ENCODE measurements at places on chromosomes 11 and 22. TPM values are rescaled to one million over a fixed set of nuclear protein-coding genes. Genes with fewer than 3 reads are reported as not detected.
A peak's percentile ranks its signal among the peaks of the same experiment; 100 is the strongest.

Gene TPH1
- 0.19 TPM for total RNA-seq

- no peak for ATAC-seq
Measured at GRCh38 chr22:47205081-47205491, 442.6 kb downstream of the TBC1D22A start.

DNA sequence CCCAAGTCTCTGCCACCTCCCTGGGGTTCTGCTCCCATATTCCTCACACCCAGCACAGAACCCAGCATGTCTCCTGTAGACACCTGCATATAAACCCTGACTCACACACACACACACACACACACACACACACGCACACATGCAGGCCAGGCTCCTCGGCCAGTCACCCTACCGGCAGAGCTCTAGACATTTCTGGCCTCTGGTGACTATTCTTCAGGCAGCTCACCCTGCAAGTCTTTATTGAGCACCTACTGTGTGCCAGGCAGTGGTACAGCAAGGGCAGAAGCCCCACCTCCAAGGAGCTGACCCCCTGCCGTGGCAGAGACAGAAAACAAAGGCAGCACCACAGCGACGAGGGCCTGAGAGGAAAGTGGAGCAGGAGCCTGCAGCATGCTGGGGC lies 50.3 kb downstream of the CDKN1C start:
- no peak for ATAC-seq

Gene APOBEC3G
- total RNA-seq: 68.3 TPM

GRCh38 chr22:37638391-37639069 lies 939 bp upstream of the SH3BP1 start:
- peak; percentile 16 for ATAC-seq

DNA sequence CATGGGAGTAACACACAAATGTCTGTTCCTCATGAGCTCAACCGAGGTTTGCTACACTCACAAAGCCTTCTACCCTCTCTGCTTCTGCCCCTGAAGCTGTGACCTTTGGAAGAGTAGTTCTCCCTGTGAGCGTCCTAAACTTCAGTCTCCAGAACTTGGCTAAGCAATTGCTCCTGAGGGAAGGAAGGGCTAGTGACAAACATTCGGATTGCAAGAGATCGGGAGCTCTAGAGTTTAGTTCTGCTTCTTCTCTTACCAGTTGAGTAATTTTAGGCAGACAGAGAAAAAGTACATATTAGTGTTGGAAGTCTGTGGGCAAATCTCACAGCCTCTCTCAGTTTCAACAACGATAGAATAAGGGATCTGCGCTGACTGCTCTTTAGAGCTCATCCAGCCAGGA lies 27.3 kb upstream of the ELF5 start:
- ATAC-seq: no peak

DNA sequence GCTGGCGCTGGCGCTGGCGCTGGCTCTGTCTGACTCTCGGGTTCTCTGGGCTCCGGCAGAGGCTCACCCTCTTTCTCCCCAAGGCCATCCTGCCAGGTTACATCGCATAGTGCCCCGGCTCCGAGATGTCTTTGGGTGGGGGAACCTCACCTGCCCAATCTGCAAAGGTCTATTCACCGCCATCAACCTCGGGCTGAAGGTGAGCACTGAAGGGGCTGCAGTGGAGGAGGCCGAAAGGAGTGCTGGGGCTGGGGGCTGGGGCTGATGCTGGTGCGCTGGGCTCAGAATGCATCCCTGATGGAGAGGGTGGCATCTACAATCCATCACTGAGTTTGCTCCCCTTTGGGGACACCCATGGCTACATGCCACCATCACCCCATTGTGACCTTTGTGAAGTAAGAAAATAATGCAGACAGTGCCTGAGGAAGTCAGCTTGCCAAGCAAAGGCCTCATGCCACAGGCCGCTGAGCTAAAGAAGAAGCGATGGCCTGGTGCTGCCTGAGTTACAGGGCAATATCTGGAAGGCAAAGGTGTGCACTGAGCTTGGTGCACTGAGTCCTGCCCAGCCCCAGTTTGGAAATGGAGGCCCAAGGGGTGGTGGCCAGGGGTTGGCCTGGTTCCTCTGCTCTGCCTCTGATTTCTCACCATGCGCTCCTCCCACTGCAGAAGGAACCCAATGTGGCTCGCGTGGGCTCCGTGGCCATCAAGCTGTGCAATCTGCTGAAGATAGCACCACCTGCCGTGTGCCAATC lies 620 bp downstream of the SMPD1 start:
- ATAC-seq: no peak

DNA sequence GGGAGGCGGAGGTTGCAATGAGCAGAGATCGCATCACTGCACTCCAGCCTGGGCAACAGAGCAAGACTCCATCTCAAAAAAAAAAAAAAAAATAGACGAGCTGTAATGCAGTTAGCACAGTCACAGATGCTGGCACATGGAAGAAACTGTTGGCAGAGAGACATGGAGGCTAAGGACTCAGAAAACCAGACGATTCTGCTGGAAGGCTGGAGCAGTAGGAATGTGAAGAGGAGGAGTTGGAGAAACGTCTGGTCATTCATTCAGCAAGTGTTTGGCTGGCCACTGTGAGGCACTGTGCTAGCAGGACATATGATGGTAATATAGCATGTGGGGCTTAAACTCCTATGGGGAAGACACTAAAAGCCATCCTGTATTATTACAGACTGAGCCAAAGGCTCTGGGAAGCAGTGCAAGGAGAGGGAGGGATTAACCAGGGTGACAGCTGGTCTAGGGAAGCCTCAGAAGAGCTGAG lies 5.0 kb downstream of the UQCR10 start:
- no peak for ATAC-seq

DNA sequence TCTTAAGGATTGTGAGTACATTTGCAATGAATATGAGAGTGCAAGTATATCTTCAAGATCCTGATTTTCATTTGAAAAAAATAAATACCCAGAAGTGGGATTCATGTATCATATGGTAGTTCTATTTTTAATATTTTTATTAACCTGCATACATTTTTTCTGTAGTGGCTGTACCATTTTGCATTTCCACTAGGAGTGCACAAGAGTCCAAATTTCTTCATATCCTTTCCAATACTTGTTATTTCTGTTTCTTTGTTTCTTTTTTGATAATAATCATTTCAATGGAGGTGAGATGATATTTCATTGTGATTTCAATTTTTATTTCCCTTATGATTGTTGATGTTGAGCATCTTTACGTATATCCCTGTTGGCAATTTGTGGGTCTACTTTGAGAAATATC lies 759.8 kb upstream of the CNTN5 start:
- no peak for ATAC-seq

Measured in activated T-helper 17 cell treated with anti-CD3 and anti-CD28 coated beads, Interleukin-2, amount 50 U/mL, for 72 hours (primary cell).